ENCODE measurements at places on chromosomes 3 and 15.

- no peak for DNase-seq
Observed at GRCh38 chr3:66255865-66256264, 35.1 kb downstream of the SLC25A26 start.

GRCh38 chr3:58863206-58863605 is 186.6 kb downstream of the CFAP20DC start:
- DNase-seq, result no peak

- DNase-seq, result no peak
Observed at GRCh38 chr3:65899226-65899625, 139.5 kb downstream of the MAGI1 start.

DNA sequence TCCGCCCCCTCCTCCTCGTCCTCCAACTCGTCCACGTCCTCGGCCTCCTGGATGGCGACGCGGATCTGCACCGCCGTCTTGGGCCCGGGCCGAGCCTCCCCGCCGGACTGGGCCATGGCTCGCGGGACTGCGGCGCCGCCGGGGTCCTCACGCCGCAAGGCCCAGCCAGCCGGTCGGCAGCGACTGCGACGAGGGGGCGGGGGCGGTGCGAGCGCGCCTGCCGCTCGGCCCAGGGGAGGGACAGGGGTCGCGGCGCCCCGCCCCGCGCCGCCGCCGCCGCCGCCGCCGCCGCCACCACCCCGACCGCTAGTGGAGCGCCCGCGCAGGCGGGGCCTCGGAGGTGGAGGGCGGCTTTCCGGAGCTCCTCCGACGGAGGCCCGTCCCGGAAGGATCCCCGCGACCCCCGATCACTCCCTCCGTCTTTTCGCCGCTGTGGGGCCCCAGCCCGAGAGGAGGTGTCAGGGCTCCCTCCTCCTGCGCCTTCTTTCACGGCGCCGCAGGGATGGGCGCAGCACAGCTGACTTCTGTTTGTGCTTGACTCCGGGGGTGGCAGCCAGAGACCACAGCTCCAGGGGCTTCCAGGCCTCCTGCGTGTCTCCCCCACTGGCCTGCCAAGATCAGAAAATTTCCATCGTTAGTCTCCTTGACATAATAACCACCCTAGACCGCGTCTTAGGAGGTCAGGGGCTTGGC is at the start of gene LARP6:
Gene LARP6 (minus strand): TSS at position 185 of the 693 bp plus-strand sequence. CDS start 69 bp downstream, at position 116.
- DNase-seq, result no peak

DNA sequence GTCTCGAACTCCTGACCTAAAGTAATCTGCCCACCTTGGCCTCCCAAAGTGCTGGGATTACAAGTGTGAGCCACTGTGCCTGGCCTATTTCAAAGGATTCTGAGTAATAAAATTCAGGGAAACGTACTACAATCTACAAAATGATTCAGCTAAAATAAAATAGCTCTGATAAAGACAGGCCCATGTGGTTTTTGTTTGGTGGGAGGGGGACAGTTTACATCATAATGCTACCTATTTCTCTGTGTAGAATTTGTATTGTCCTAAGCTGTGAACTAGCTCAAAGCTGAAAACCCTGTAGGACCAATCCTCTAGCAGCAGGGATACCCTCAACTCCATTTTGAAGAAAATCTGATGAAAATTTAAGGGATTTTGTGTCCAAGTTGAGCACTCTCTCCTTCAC is 25.8 kb downstream of the CDV3 start:
- peak; percentile 86 for DNase-seq

GRCh38 chr15:38720893-38721567 is 156.4 kb upstream of the RASGRP1 start:
- DNase-seq, result no peak

DNA sequence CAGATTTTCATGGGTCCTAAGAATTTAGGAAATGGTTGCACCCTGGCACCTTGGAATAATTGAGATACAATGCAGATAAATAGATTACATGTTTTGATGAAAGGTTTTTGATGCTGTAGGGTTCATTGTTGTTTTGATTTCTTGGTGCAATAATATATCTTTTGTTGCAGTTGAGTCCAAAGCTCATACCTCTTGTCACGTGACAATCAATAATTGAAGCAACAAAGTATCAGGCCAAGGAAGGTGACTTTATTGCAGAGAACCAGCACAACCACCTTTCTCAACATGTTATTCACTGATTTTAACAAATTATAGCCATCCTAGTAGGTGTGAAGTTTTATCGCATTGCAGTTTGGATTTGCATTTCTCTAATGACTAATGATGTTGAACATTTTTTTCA is 285.5 kb upstream of the SLCO3A1 start:
- no peak for DNase-seq

DNA sequence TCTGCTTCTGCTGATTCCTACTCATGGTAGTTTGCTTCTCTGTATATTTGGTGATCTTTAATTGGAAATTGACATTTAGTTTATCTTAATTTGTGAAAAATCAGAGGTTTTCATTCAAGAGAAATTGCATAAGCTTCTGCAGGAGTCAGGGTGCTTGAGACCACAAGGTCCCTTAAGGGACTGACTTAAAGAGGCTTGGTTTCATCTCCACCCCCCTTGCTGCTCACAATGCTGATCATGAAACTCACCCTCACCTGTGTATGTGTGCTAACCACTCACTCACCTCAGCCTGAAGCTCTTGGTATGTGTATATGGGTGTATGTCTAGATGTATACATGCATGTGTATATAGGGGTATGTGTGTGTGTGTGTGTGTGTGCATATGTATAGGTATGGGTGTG is 11.4 kb downstream of the PGPEP1L start:
- no peak for DNase-seq

Data from OCI-M1 (cell line).